Fibroblast of skin of right quadriceps (primary cell): ENCODE measurements at places on chromosomes 12 and 14.
A peak's percentile ranks its signal among the peaks of the same experiment; 100 is the strongest.

DNA sequence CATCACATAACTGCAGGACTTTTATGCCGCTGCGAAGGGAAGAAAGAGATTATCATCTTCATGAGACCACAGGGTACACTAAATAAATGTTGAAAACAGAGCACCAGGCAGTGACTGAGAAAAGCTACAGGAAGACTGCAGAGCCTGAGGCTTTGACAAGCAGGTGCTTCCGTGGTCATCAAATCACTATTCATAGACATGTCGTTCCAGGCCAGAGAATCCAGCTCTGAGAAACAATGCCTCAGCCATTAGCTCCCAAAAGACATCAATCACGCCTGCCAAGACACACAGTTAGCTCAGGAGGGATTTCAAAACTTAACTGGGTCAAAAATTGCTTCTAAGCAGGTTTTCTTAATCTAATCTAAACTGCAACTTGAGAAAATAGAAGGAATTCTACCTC, 47.2 kb upstream of the GARIN6 start:
- no peak for DNase-seq

DNA sequence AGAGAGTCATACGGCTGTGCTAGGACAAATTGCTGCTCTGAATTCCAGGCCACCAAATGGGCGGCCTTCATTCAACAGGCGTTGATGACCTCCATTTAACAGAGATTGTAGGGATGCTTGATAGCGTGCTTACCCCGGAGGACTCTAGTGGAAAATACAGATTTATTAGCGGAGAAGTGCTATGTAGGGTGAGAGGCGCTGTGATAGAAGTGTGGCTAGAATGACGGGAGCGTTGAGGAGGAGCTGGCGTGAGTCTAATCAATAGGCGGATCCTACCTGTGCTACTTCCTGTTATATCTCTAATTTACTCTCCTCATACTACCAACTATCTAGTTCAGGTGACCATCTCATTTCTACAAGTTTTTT, 668 bp downstream of the MRPS35 start:
- DNase-seq = peak; percentile 8

DNA sequence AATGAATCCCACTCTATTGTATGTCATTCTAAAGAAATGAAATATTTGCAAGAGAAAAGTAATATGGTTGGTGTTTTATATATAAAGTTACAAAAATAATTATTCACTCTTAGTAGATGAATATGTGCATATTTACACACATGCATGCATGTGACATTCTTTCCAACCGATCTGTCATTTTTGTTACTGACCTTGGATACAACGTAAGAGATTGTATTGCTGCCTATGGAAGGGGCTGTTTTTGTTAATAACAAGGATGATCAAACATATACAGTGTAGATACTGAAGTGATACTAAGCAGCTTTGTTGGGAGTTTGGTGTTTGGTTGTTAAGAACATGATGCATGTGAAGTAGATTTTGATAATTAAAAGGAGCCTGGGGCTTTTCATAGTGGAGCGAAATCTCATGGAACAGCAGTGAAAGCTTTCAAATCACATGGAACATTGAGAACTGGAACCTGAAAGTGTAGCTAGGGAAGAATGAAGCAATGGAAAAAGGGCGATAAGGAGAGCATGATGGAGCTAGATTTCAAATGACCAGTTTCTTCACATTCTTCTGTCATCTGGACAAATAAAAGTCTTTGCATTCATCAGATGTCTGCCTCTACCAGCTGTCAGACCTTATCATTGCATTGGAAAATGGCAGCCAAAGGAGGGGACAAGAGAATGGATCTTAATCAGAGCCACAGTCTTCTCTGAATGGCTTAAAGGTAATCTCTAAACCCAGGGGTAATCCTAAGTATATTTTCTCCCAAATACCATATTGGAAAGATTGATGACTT, 10.0 kb downstream of the BORCS5 start:
- DNase-seq = no peak

DNA sequence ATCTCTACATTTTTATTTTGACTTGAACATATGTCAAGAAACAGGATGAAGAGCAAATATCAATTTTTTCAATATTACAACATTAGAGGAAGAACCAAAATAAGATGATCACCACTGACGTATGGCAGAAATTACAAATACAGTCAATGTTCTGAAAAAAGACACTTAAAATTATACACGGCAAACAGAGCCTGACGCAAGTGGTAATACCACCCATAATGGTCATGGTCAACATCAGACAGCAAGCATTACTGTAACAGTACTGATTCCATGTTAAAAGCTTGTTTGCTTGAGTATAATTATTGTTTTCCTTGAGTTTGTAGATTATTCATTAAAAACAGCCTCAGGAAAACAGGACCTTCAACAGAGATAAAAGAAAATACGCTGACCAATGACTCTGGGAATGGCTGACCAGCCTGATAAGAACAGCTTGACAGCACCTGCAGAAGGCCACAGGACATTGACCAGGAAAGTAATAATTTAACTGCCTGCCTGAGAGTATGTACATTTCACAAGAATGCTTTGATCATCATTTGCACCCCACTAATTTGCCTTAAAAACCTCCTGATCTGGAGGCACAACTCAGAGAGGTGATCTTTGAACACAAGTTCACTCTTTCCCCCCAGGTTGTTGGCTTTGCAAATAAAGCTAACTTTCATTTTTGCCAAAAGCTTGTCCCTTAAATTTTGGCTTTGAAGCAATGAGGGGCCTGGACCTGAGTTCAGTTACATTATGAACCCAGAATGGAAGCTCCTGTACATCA, 187.3 kb downstream of the IPO8 start:
- no peak for DNase-seq

GRCh38 chr14:30143627-30144026, 216.0 kb upstream of the PRKD1 start:
- peak; percentile 4 for DNase-seq

DNA sequence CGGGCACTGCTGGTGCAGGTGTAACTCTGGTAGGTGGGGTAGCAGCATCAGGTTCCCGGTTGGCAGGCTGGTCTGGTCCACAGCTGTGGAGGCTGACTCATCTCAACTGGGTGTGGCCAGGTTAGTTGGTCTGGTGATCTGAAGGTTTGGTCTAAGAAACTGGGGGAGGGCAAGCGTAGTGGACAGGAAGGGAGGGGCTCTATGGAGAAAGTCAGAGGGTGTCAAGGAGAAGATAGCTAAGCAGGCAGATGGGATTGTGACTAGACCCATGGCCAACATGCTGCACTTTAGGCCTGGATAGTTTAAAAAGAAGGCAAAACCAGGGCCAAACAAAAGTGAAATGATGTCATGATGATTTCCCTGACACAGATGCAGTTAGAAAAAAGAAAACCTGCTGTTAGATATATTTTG, 7.9 kb downstream of the TRIM9 start:
- DNase-seq = no peak

GRCh38 chr14:94227029-94227428, 52.9 kb downstream of the PPP4R4 start:
- DNase-seq = peak; percentile 67

- DNase-seq = no peak
Observed at GRCh38 chr12:52149182-52149641, 42.6 kb downstream of the KRT80 start.

DNA sequence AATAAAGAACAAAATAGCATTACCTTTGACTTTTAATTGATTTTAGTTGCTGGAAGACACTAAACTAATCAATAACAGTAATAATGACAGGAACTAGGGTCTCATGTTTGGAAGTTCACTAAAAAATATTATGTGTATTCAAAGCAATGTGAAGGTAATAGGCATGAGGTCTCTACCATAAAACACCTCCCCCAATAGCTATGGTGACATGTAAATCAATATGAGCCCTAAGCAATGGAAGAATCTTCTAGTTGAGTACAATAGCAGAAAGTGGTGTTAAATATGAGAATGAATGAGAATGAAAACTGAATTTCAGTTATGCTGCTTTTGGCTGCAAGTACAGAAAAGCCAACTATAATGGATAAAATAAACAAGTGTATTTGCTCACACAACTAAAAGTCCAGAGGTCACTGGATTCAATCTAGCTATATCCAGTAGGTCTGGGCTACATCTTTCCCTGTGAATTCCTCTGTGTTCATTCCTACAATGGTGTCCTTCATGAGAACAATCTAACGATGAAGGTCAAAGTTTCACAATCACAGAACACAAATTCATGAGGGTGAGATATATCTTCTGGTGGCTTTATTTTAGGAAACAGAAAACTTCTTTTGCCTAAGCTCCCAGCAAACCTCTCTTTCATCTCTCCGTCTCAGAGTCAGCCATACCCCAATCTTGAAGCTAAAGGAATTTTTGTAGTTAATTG, 728.0 kb downstream of the FSCB start:
- DNase-seq = no peak

GRCh38 chr12:62426089-62426488, 40.5 kb upstream of the MON2 start:
- peak; percentile 3 for DNase-seq

DNA sequence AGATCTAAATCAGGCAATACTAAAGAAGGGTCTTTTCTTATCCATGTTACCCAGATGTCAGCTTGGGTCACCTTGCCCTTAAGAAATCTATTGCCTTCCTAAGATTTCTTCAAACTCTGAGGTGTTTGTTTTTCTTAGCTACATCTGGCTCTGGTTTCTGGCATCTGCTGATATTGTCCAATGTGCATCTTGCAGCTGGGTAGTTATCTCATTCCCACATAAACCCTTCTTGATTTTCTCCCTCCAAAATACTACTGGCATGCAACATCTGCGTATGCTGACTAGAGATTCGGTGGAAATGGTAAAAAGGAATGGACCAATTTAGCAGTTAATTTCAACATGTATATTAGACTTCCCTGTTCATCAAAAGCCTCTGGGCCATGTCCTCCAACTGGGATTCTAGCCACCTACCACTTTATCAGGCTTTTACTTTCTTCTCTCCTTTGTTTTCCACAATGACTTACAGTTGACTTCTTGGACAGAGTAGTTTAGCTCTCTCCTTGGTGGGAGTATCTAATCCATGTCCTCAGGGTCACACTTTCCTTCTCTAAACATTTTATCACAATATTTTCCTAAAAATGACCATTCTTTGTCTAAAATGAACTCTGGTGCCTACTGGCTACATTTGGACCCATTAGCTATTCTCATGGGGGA, 324.8 kb upstream of the FAR2 start:
- no peak for DNase-seq

DNA sequence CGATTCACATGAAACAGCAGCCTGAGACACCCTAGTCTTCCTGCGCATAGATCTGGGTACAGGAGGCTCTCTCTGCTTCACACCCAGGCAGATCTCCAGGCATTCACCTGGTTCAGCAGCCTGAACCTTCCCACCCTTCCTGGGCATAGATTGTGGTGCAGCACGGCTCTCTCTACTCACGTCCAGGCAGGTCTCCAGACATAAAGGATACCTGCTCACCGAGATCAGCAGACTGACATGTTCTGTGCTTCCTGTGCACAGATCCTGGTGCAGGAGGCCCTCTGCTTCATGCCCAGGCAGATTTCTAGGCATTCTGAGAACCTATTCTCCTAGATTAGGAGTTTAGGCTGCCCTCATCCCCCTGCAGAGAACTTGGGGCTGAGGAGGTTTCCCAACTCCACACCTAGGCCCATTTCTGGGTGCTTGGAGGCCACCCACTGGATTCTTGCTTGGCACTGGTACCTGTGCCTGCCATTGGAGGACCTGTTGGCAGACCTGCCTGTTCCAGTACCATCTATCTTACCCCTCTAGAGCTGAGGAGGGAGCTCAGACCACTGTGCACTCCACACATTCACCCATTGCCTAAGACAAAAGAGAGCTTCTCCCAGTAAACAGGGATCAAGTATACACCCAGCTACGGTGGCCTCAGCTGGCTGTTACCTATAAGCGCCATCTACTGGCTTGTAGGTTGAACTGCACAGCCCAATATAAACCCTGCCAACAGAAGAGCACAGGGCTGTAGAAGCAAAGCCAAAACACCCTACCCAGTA, 28.0 kb upstream of the GARIN6 start:
- DNase-seq = peak; percentile 9

DNA sequence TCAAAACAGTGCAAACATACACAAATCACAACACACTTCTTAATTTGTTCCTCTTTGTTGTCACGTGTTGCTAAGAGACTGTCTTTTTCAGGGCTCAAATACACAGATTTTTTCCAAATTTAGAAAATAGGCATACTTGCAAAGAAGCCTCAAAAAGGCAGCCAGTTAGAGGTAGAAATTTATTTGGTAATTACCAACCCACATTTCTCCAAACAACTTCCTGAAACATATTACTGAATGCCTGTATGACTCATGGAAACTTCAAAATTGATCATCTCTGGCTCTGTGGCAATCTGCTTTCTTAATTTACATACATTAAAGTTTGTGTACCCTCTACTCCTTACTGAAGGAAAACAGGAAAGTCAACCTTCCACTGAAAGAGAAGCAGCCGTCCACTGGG, 36.4 kb downstream of the PPM1H start:
- DNase-seq = peak; percentile 33

- peak; percentile 94 for DNase-seq
Observed at GRCh38 chr12:131949431-131950181, at the start of gene EP400. Gene EP400, plus strand, starts transcription at chr12:131949942. Its CDS starts 10,678 bp downstream, at chr12:131960620.

DNA sequence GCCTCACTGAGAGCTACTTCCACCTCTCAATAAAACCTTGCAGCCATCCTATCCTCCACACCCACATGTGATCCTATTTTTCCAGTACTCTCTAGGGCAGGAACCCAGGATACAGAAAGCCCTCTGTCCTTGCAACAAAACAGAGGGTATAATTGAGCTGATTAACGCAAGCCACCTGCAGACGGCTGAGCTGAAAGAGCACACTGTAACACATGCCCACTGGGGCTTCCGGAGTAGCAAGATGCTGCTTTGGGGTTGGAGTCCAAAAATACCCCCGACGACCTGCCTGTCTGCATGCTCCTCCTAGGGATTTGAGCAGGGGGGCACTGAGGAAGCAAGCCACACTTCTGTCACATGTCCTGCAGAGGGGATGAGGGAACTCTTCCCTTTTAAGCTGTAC, 401.1 kb upstream of the FOXG1 start:
- no peak for DNase-seq

GRCh38 chr12:29796823-29797263, 13.1 kb upstream of the TMTC1 start:
- DNase-seq = peak; percentile 90

- DNase-seq = peak; percentile 87
Observed at GRCh38 chr12:19431407-19432308, 7.6 kb upstream of the AEBP2 start.
